NCI-H1930 (cell line): ENCODE measurements at places on chromosomes 11 and 22.

DNA sequence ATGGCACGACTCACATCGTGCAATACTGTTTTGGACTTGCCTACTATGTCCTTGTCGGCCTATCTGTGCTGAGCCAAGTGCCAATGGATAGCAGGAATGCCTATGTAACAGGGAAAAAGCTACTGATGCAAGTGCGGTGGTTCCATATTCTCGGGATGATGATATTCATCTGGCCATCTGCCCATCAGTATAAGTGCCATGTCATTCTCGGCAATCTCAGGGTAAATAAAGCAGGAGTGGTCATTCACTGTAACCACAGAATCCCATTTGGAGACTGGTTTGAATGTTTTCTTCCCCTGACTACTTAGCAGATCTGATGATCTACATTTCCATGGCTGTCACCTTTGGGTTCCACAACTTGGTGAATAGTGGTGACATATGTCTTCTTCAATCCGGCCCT, 20.1 kb downstream of the OOSP3 start:
- DNase-seq, result no peak

- DNase-seq, result no peak
Measured at GRCh38 chr11:112518371-112518770, 257.7 kb upstream of the PLET1 start.

DNA sequence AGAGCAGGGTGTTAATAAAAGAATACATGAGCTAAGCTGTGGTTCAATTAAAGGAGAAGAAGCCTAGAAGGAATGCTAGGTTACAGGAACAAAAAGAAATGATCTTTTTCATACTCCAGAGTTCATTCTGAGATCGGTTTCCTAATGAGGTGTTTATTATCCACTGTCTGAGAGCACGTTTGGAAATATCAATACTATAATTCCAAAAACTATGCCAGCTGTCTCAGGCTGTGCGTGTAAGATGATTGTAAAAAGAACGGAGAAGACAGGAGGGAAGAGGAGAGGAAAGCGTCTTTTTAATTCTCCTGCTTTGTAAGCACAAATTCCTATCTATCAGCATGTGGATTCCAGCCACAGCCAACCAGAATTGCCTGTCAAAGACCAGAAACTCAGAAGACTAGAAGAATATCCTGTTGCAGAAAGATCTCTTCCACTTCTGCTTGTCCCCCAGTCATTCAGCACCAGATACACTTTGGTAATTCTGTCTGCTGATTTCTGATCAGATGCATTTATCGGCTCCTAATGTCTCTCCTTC, 25.7 kb downstream of the APOL5 start:
- no peak for DNase-seq

GRCh38 chr11:85863855-85864254, 8.7 kb downstream of the CCDC83 start:
- DNase-seq, result no peak

GRCh38 chr11:111659201-111660115, 57.2 kb downstream of the SIK2 start:
- no peak for DNase-seq

DNA sequence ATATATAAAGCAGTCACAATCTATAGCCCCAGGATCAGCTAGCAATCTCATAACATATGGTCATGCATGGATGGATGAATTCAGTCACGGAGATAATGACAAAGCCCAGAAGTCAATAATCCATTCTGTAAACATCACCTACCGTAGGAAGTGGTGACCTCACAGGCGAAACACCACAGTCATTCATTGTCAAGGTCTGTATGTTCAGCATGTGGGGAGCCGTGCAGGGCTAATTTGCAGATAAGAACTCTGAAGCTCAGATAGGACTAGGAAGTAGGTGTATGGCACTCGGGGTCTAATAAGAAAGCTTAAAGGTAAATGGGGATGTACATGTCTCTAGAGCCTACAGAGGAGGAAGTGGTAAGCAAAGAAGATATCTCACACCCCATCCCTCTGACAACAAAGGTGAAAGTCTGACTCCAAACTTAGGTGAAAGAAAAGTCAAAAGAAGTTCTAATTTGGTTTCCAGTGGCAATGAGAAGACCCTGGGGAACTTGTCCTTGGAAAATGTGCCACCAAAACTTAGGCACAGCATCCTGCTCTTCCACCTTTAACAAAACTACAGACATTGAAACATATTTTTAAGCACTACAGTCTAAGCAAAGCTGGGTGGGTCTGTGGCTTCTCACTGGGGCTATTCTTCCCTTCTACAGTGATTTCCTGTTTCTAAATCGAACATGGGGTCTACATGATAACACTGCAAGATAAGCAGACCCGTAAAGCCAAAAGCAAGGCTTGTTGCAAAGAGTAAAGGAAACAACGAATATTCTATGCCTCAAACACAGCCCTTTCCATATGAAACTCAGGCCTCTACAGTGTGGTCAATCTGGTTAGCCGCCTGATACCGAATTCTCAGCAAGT, 5.2 kb downstream of the CRTAM start:
- no peak for DNase-seq

GRCh38 chr11:56013805-56014204, 13.6 kb upstream of the OR5AS1 start:
- DNase-seq, result no peak

- DNase-seq, result no peak
Measured at GRCh38 chr22:45552580-45553350, 50.1 kb downstream of the FBLN1 start.

GRCh38 chr11:118247041-118247440, 5.1 kb downstream of the MPZL3 start:
- DNase-seq, result no peak

DNA sequence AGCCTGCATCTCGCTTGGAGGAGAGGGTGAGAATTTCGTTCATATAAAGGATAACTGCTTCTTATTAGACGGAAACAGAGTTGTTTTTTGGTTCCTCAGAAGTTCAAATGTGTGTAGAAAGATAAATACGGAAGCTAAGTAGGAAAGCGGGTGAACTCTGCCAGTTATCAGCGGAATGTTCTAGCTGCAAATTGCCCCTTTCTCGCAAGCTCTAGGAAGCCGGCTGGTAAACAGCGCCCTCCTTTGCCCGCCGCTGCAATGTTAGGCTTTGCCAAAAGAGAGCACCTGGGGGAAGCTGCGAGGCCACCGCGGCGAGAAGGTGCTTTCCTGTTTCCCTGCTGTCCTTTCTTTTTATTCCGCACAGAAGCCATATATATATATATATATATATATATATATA, 67.0 kb downstream of the IGLL5 start:
- no peak for DNase-seq

DNA sequence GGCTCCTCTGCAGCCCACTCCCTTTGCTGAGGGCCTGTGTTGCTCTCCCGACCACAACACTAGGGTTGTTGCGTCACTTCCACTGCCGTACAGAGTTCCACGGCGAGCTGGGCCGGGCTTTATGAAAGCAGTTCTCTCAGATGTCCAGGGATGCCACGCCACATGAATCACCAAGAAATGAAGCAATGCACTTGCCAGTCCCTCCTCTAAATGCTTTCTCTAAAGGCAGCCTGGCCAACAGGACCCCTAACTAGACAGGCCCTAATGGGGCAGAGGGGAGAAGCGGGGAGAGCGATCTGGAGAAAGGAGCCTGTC, 188.7 kb downstream of the CTTN start:
- DNase-seq, result no peak

DNA sequence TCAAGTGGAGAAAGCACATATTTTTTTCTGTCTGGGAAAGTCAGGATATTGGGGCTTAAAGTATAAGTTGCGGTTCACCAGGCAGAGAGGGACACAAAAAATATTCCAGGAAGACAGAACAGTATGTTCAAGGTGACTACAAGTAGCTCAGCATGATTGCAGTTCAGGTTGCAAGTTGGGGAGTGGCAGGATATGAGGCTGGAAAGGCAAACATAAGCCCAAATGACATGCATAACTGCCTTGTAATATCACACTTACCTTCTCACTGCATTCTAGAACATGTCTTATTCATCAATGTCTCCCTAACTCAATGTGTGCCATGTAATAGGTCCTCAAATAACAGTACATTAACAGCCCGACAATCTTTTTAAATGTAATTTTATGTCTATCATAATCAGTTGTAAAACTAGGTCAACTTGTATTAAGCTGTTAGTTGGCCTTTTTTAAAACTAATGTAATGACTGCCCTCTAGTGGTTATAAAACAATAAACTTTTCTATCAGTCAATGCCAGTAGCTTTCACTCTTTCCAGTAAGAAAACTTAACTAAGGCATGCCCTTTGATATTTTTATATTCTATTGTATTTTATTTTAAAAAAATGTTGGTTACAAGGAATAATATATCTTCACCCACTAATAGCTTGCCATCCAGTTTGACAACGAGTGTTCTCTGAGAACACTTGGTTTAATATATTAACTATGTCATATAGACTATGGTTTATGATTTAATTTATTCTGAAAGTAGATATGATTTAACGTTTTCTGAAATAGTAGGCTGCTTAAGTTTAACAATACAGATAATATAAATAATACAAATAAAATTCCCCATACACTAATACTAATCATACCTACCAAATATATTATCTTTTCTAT, 39.4 kb upstream of the CFAP300 start:
- DNase-seq, result peak; percentile 16

DNA sequence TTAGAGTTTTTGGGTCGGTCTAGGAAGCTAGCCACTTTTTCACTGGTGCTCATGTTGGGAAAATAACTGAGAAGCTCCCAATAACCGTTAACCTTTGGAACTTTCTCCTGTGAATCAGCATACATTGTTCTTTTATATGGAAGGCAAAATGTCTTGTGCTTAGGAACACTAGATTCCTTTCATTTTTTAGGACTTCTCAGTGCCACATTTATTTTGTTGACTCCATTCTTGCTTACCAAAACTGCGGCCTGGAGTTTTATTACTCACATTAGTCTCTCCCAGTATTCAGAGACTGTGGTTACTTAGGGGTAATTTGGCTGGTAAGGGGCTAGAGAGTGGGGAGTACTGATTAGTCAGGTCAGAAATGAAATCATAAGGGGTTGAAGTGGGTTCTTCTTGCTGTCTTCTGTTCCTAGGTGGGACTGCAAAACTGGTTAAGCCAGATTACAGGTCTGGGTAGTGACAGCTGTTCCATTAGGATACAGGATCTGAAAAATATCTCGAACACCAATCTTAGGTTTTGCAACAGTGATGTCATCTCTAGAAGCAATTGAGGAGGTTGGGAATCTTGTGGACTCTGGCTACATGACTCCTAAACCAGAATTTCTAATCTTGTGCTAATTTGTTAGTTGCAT, 631.4 kb upstream of the LUZP2 start:
- DNase-seq, result no peak

GRCh38 chr22:33224841-33225240, 166.7 kb upstream of the SYN3 start:
- DNase-seq, result no peak

GRCh38 chr11:3243880-3244279, 11.7 kb upstream of the MRGPRE start:
- no peak for DNase-seq

- DNase-seq, result no peak
Measured at GRCh38 chr22:21022507-21022906, 7.5 kb downstream of the P2RX6 start.

DNA sequence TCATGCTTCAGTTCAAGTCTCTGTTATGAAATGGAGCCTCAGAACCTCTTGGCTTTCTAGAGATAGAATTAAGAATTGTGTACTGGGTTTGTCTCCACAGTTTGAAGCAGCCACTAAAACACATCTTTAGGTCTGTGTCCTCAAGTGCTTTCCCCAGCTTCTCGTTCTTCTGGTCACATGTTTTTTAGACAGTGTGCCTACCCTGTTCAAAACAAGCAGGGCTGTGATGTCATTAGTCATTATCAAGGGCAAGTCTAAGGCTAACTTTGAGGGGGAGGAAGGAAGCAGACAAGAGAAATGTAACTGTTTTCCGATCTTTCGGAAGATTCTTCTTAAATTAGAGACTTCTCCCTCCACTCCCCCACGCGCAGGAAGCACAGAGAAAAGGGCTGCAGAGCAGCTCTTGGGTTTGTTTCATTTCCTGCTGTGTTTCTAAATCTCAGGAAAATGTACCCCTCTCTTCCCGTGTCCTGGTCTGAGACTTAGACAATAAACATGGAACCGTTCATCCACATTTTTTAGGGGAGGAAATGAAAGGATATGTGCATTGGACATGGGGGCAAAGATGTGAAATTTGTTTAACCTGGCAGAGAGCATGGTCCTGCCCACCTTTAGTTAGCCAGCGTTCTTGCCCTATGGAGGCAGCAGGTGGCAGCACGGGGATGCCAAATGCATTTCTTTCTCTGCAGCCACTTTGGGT, 3.1 kb downstream of the AKIP1 start:
- peak; percentile 33 for DNase-seq

DNA sequence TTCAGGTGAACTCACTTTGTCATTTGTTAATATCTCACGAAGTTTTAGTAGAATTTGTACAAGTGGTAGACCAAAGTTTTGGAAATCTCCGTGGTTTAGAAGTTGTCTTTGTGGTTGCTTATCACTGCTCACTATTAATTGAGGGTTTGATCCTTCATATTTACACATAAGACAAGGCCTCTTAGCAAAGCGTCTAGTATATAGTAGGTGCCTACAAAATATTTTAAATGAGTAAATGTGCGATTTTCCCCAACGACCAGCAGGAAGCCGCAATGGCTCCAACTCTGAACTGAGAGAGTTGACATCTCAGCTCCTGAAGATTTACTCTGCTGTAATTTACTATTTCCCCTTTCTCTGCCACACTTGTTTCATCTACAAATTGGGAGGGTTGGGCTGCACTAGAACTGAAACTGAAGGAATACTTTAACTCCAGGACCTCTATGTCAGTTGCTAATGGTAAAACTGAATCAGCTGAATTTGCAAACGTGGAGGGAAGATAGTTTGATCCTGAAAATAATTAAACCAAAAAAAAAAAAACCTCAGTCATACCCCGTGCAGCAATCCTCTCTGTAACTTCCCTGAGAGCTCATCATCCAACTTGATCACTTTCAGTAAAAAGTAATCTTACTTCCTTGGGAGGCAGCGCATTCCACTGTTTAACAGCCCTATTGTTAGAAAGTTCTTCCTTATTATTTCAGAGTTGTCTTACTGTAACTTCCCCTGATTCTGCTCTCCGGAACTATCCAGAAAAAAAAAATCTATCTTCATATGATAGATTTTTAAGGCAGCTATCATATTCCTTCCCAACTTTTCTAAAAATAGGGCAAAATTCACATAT, 1.3 kb upstream of the SBF2 start:
- DNase-seq, result no peak

DNA sequence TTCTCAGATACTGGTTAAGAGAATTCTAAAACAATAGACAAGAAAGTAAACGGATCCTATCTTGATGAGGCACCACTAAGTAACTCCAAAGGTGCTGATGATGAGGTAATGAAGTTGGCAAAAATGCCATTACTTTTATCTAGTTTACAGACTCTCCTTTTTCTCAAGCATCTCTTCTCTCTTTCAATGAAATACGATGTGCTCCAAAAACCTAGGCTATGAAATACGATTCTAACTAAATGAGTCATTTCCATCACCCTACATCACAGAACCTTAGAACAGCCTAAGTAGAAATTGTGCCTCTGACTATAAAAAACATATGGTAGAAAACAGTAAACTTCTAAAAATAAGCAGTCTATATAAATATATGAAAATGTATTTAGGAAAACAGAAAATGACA, 58.9 kb upstream of the ARHGAP32 start:
- DNase-seq, result no peak

DNA sequence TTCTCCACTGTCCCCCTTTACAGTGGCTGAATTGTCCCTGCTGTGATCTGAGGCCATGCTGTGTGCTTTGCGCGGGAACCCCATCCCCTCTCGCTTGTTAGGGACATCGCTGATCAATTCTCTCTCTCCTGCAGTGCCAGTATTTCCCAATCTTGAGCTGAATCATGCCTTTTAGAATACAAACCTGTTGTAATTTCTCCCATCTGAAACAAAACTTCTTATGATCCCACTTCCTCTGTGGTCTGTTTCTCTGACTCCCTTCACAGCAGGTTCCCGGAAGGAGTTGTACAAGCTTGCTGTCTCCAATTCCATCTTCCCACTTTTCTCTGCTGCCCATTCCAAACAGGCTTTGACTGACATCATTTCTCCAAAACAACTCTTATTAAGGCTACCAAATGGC, 16.8 kb downstream of the ADAMTS15 start:
- no peak for DNase-seq
